Right lung (tissue), 10 donors: ENCODE measurements at places on chromosomes 3 and 15.

DNA sequence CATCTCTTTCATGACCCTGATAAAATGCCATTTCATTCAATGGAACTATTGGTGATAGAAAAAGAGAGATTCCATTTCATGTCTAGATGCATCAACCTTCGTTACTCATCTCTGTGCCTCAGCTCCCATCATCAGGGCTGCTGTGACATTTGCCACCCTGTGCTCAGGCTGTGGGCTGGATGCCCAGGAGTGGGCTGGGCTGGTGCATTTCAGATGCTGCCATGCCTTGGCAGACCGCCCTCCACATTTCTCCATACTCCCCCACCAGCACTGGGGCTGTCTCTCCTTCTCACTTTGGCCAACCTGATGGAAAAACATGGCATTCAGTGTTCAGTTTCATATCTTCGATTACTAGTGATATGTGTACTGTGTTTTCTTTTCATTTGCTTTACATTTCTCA, 59.1 kb downstream of the DNASE1L3 start:
- no peak for DNase-seq

DNA sequence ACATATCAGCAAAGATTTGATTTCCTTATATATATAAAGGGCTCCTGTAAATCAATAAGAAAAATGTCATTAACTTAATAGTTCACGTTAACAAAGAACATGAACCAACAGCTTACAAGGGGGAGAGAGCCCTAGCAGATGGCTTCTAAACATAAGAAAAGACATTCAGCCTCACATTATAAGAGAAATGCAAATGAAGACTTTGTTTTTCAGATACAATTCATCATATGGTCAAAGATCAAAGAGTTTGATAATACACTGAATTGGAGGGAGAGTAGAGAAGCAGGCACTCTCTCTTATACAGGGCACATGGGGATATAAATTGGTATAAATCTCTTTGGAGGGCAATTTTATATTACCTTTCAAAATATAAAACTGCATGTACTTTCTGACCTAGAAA, 21.1 kb downstream of the RBP2 start:
- no peak for DNase-seq

DNA sequence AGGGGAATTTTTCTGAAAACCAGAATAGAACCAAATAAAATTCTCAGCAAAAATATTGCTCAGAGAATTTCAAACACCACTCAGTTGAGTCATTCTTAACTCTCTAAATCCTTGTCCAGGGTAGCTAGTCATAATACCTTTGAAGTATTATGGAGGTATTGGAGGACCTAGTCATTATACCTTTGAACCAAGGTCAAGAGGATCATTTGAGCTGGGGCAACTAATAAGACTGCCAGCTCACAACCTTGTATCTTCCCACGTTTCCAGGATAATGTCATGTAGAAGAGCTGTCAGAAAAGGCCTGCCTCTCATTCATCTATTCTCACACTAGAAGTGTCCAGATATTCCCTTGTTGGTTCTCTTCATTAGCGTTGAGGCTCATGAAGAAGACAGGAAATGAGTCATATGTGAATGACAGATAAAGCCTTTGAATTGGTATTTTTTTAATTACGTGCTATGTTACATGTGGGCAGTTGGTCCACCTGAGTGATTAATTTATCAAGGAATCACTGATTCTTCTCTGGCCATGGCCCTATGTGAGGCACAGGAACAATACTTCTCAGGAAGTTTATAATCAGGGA, 48.3 kb downstream of the TOPAZ1 start:
- DNase-seq: no peak

DNA sequence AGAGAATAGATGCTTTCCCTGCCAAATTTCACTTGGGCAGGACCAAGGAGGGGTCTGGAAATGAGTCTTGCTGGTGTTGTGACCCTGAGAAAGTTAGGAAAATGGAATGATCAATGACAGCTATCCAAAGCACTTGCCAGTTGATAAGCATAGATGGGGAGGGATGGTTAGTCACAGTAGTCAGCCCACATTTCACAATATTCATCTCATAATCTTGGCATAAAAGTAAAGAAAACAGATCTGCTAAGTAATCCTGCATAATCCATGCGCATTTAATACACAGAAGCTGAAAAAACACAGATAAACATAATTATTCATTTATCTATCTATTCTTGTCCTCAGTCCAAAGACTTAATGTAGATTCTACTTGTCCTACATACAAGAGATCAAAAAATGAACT, 184.1 kb downstream of the ZIC4 start:
- DNase-seq: no peak

- DNase-seq: no peak
Measured at GRCh38 chr3:62445275-62445674, 71.9 kb upstream of the FEZF2 start.

DNA sequence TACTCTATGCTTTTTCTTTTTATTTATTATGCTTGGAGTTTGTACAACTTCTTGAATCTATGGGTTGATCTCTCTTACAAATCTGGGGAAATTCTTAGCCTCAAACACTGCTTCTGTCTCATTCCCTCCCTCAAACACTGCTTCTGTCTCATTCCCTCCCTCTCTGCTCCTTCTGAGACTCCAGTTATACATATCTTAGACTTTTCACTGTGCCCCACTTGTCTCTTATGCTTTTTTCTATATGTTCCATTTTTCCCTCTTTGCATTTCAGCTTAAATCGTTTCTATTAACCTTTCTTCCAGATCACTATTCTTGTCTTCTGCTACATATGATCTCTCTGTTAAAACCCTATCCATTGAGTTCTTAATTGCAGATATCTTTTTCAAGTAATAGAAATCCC, 50.4 kb downstream of the RFTN1 start:
- no peak for DNase-seq

GRCh38 chr3:9902372-9903237, at the start of gene IL17RE:
IL17RE (plus strand) TSS chr3:9902848; CDS start chr3:9902933, 85 bp downstream.
- DNase-seq: no peak

GRCh38 chr3:71062952-71063772, 520.4 kb downstream of the FOXP1 start:
- no peak for DNase-seq

DNA sequence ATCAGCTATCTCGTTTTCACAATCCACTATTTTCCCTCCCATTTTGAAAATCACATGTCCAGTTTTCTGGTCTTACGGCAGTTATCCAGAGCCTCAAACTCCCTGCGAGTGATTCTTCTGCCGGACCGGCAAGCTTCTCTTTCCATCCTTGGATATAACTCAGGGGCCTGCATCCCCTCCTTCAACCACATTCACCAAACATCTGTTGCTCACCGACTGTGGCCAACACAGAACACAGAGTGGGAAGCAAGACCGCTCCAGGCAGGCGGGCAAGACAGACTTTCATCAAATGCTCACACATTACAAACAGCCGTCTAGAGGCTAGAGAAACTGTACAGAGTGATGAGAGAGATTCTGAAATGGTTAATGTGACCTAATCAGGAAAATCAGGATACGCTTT, 7.6 kb upstream of the SLC12A8 start:
- no peak for DNase-seq

GRCh38 chr3:181906338-181906737, 194.6 kb downstream of the SOX2 start:
- no peak for DNase-seq

DNA sequence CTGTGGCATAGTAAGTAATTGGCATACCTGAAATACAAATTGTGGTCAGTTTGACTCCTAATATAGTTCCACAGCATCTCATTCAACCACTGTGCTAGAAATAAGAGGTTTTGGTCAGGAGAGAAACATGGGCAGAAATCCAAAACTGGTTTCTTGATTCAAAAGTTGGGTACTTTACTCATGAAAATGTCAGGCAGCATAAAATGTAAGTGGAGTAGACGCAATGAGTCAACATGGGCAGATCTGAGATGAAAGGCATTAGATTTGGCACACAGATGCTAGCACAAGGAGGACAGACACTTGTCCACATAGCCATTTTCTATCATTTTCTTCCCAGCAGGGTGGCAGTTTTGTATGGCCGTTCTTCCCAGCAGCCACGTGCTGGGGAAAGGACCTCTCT, 255.8 kb upstream of the CDIN1 start:
- no peak for DNase-seq

- DNase-seq: no peak
Measured at GRCh38 chr15:83379579-83379959, 67.6 kb upstream of the SH3GL3 start.

GRCh38 chr15:49464522-49464921, 41.5 kb downstream of the FGF7 start:
- DNase-seq: no peak

DNA sequence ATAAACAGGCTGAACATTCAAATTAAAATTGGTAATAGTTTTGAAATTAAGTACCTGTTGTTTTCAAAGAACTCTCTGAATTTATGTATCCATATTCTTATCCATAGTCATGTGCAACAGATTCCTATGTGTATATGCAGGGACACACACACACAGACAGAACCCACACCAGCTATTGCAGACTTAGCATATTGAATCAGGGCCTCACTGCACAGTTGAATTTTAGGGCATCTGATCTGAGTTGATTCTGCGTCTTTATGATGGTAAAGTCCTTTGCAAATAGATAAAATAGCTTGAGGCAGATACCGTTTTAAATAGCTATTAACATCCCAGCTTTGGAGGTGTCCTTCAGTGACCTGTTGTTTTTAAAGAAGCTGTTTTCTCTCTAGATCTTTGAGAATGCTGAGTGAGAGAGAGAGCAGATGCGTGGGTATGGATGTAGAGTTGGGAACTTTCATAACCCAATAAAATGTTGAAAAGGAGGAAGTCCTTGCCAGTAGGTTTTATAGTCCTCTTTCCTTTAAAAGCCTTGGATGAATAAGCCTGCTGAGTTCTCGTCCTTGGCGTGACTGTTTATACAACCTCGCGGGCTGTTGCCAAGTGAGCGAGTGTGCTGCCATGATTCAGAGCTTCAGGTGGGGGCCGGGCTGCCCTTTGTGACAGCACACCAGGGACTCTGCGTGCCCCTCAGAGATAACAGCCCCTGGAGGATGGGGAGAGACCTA, 18.3 kb downstream of the MYZAP start:
- no peak for DNase-seq

GRCh38 chr3:141303481-141304223, 64.7 kb upstream of the ZBTB38 start:
- no peak for DNase-seq

- DNase-seq: no peak
Measured at GRCh38 chr3:105906345-105906744, 37.5 kb upstream of the CBLB start.

DNA sequence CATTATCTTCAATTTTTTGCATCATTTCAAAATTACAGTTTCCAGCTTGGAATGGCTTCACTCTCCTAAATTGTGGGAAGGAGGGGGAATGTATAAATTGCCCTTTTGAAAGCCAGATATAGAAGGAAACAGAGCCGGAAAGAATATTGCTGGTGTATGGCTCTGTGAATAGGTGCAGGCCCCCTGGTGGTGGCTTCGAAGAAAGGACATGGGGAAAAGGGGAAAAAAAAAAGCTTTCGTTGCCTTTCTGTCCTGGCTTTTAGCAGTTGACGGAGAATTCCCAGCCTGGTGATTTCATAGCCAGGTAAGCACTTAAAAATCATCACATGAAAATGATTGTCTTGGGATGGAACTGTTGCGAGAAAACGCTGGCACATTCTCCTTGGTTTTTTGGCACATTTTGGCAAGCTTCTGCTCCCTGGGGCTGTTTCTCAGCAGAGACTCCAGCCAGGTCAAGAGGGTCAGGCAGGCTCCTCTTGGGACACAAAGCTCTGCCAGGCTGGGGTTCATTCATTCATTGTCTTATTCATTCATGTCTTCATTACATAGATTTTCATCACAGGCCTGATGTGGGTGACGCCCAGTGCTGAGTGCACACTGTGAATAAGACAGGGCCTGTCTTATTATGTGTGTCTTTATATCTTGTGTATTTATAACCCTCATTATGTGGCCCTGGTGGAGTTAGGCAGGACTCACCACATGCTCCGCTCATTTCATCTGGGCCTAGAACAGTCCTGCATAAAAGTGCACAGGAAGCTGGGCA, 300.0 kb upstream of the TPM1 start:
- peak; percentile 81 for DNase-seq

DNA sequence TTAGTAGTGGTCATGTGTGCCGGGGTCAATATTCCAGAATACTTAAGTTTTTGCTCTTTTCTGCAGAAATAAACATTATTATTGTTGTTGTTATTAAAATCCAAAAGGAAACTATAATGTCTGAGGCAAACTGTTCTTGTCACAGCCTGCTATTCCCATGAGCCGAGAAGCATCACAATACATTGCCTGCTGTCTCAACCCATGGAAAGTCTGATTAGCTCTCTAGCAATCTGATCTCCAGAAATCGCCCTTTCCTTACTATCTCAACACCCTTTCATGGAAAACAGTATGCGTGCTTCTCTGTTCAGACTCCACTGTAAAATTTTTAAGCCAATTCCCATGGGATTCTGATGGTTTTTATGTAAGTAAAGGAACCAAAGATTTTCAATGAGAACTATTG, 811.0 kb downstream of the TUSC7 start:
- DNase-seq: no peak

DNA sequence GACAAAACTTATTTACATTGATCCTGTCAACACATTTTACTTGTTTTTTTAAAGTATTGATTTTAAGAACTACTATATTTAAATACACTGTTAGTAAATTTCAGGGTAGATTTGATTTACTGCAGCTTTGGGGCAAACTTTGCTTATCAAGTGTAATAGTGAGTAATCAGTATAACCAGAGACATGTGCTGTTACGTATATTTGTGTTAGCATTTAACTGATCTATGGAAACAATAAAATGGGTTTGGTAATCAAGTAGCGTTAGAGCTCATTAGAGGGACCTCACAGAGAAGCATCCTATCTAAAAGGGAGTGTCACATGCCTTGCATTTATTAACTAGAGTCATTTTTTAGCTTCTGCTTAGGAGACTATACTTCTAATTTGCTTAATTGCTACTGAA, 131.5 kb upstream of the ALCAM start:
- DNase-seq: no peak

GRCh38 chr15:57223887-57224286, 152.4 kb upstream of the CGNL1 start:
- DNase-seq: no peak

- no peak for DNase-seq
Measured at GRCh38 chr3:42683875-42684598, 1.3 kb upstream of the KLHL40 start.
